Psoas muscle (tissue), 8 donors: ENCODE measurements at places on chromosomes 4 and X. TPM values are rescaled to one million over a fixed set of nuclear protein-coding genes. Genes with fewer than 3 reads are reported as not detected.

The SHROOM2 gene
- total RNA-seq: 0.34 TPM

The DMRTC1B gene
- total RNA-seq: not detected

The EPGN gene
- not detected for total RNA-seq

The GABRG1 gene
- not detected for total RNA-seq

The CCDC120 gene
- total RNA-seq: 1.0 TPM

The GAGE12E gene
- total RNA-seq: not detected

The PPP1R2C gene
- not detected for total RNA-seq

The ARMCX4 gene
- 5.6 TPM for total RNA-seq
